HFF-Myc (cell line): ENCODE measurements at places on chromosomes 16 and 17.
A peak's percentile ranks its signal among the peaks of the same experiment; 100 is the strongest.

- no peak for DNase-seq
Observed at GRCh38 chr17:66302761-66303626, 581 bp downstream of the PRKCA start.

DNA sequence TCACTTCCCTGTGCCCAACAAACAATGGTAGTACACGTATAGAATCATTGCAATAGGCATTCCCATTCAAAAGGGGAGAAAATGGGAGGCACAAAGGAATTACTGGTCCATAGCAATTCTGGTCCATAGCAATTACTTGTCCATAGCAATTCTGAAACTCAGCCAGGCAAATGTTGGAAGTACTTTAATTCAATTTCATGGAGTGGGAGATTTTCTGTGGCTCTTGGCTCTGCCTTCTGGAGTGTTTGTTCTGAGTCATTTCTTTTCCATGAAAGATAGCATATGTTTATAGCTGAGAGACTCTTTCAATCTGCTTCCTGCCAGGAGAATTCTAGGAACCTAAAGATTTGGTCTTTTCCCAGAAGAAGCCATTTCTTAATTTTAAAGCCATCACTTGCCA lies 182.8 kb upstream of the ELAC2 start:
- no peak for DNase-seq

DNA sequence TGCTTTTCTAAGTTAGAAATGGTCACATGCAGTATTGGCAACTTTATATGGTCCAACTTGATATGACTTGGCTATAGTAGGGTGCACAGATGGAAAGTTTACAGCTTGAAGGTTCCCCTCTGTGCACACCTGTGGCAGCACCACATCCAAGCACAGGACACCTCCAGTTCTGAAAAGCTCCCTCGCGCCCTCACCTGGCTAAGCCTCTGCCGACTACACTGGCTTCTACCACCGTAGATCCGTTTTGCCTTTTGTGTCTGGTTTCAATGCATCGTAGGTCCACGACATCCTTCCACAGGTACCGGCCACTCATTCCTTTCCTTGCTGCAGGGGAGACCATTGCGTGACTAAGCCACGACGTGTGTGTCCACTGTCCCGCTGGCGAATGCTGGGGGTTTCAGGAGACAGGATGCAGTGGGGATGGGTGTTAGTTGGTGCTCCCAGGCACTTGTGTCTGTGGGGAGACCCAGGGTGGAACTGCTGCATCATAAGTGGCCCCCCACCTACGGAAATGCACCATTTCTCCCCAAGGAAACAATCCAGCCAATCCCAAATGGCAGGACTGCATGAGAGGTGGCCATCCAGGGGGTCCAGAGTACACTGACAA lies 4.9 kb upstream of the RASD1 start:
- DNase-seq, result no peak

GRCh38 chr16:88597856-88598491 lies 27.8 kb downstream of the ZC3H18 start:
- DNase-seq, result no peak

- no peak for DNase-seq
Observed at GRCh38 chr17:80996422-80997305, 5.0 kb downstream of the CHMP6 start.

DNA sequence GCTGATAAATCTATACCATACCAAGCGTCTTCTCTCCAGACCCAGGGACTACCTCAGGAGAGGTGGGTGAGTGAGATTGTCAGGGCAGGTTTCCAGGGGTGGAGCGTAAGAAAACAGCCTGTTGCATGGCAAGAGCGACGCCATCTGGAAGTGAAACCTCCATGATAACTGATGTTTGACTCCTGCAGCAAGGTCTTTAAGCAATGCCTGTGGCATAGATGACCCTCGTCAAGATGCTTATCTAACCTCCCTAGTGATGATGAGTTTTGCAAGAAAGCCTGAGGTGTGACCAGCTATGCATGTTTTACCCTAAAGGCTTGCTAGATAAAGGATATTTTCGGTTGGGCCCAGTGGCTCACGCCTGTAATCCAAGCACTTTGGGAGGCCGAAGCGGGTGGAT lies 71.6 kb downstream of the GSG1L start:
- DNase-seq, result no peak

GRCh38 chr16:75305364-75306098 lies 54.1 kb upstream of the BCAR1 start:
- peak; percentile 100 for DNase-seq

GRCh38 chr17:35147375-35147905 lies at the start of gene UNC45B:
Gene UNC45B (plus strand): TSS chr17:35147817. CDS start chr17:35148264, 447 bp downstream.
- no peak for DNase-seq

DNA sequence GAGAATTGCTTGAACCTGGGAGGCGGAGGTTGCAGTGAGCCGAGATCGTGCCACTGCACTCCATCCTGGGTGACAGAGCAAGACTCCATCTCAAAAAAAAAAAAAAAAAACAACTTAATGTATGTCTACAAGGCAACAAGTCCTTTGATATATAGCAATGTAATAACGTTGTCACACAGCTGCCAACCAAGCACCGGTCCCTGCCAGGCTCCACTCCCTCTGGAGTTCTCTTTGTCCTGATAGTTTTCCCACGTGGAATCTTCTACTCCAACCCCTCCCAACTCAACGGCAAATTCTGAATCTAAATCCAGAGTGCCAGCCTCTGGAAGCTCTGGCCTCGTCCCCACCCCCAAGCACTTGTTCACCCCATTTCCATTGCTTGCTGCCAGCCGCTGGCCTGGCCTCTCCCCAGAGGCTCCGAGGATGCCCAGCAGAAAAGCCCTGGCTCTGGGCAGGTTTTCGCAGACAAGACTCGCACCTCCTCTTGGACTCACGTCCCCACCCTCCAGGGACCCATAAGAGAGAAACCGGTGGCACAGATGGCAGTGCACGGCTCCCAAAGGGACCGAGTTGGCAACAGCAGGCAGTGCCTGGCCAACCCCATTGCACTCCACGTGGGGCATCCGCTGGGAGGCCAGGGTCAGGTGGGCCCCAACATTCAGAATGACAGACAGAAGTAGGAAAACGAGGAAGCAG lies 15.9 kb upstream of the CBX2 start:
- no peak for DNase-seq

DNA sequence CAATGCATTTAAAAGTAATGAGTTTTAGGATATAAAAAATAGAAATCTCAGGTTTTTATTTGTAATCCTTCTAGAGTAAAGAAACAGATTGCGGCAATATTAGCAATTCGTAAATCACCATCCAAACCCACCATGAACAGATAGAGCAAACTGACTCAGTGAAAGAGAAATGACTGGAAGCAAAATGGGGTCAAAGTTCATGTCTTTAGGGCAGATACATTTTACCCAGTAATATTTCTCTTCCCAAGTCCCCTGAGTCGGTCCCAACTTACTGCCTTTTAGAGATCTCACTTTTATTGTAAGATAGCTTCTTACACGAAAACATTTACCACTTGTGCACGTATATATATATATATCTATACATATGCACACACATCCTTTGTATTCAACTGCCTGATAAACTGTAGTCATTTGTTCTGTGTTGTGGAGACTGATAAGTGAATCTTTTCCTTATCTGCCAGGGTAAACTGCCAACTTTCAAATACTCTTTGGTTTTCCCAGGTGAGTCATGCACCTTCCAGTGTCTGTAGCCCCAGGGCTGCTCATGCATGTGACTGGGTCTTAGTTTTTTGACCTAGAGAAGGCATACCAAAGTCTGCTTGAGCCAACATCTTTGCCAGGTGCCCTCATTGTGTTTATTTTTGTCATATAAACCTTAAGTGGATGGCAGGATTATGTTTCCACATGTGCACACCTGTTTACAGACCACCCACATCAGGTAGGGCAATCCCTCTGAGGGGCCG lies 7.8 kb upstream of the IRF8 start:
- no peak for DNase-seq

- no peak for DNase-seq
Observed at GRCh38 chr16:68116256-68116867, 31.2 kb downstream of the NFATC3 start.

GRCh38 chr16:89116341-89117226 lies 22.9 kb downstream of the ACSF3 start:
- DNase-seq, result no peak

DNA sequence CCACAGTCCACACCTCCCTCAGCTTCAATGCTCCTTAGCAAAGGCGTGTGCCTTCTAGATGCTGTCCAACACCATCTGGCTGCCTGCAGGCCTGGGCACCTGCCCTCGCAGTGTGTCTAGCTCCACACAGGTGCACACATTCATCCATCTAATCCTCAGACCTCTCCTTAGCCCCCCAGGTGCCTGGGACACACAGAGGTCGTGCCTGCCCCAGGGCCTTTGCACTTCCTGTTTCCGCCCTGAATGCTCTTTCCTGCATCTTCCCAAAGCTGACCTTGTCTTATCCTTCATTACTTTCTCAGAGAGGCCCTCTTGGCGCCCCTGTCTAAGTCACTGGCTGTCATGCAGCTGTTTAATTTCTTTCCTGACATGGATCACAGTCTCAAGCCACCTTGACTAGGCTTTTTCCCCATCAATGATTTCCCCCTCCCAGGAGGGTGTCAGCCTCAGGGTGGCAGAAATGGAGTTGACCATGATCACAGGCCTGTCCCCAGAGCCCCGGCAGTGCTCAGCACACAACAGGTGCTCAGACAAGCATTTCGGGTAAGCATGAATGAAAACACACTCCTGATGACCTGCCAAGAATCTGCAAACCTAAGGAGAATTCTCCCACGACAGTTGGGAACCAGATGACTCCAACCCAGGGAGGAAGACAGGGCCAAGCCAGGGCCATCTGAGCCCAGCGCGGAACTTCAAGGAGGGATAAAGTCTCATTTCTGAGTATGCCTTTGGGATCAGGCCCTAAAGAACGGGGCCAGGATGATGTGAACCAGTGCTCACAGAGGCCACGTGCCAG lies 76.3 kb downstream of the LITAF start:
- no peak for DNase-seq

- no peak for DNase-seq
Observed at GRCh38 chr16:29808219-29808900, 2.0 kb downstream of the MAZ start.

- no peak for DNase-seq
Observed at GRCh38 chr17:17414341-17414805, 62.4 kb upstream of the MED9 start.

GRCh38 chr17:36918211-36918691 lies 19.0 kb upstream of the LHX1 start:
- no peak for DNase-seq

DNA sequence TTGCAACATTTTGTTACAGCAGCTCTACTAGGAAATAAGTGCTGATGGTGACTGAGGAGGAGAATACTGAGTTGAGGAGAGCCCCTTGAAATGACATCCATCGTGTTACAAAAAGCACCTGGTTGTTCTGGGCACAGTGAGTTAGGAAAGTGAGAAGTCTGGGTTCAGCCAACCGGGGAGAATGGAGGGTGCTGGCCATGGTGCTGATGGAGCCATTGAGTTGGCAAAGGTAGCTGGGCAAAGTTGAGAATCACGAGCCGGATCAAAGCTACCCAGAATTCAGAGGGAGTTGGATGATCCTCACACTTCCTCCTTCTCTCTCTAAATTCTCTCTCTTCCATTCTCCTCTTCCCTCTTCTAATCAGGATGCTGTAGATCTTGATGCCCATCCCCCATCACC lies 35.0 kb upstream of the ASIC2 start:
- DNase-seq, result no peak

GRCh38 chr17:4534515-4534914 lies 20.7 kb downstream of the MYBBP1A start:
- no peak for DNase-seq

DNA sequence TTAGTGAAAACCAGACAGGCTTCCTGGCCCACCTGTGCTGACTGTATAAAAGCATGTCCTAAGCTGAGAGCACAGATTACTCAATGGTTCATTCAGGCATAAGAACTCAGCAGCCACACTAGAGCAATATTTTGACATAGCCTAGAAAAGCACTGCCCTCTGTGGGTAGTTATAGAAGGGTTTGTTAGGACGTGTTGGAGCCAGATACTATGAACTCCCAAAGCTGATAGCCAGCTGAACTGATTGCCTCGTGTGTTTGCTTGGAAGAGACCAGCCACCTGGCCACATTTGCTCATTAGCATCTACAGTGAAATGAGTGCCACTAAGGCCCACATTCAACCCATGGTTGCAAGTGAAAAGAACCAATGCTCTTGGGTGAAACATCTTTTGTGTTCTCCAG lies 30.8 kb upstream of the ABCA5 start:
- DNase-seq, result no peak

DNA sequence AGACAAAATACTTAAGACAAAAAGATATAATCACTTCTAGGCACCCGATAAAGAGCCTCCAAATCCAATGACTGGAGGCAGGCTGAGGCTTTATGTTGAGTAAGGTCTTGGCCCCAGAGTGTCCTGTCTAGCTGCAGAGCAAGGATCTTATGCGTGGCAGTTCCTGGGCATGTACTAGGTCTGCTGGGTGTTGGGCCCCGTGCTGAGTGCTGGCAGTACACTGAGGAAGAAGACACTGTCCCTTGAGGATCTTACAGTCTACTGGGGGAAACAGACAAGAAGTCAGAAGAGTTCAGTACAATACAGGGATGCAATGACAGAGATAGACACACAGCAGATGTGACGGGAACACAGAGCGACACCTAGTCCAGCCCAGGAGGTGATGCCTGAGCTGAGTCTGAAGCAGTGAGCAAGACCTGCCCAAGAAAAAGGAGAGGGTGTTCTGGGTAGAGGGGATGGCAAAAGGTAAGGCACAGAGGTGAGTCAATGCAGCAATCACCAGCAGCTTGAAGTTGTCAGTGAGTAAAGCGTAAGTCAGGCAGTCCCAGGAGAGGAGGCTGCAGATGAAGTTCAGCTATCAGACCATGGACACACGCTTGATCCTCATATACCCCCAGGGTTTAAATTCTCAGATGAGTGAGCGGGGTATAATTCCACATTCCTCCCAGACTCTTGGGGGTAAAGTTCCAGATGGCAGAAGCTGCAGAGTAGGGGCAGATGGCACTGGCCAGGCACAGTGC lies 18.1 kb downstream of the MAP3K14 start:
- no peak for DNase-seq

- DNase-seq, result no peak
Observed at GRCh38 chr16:8634991-8635736, 13.7 kb downstream of the METTL22 start.

DNA sequence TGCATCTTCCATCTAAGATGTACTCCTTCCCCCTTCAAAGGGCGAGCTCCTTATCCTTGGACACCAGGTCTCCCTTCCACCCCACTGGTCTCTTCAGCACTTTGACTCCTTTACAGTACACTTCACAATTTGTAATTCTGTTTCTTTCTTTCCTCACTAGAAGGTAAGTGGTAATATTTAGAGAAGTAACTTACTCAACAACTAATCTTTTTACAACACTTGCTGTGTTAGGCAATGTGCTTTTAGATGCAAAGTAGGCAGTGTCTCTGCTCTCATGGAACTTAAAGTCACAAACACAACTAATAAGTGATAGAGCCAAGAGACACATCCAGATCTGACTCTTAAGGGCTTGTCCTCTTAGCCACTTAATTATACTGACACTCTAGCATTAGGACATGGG lies 6.4 kb downstream of the SIAH1 start:
- no peak for DNase-seq

- no peak for DNase-seq
Observed at GRCh38 chr16:89455178-89455577, 35.2 kb downstream of the ANKRD11 start.

GRCh38 chr17:72143245-72143644 lies 22.4 kb downstream of the SOX9 start:
- no peak for DNase-seq

- no peak for DNase-seq
Observed at GRCh38 chr17:61476476-61477203, 24.4 kb downstream of the TBX4 start.
